Type B pancreatic cell (in vitro differentiated cells): ENCODE measurements at places on chromosomes 13 and 19. TPM values are rescaled to one million over a fixed set of nuclear protein-coding genes. Genes with fewer than 3 reads are reported as not detected.

DNA sequence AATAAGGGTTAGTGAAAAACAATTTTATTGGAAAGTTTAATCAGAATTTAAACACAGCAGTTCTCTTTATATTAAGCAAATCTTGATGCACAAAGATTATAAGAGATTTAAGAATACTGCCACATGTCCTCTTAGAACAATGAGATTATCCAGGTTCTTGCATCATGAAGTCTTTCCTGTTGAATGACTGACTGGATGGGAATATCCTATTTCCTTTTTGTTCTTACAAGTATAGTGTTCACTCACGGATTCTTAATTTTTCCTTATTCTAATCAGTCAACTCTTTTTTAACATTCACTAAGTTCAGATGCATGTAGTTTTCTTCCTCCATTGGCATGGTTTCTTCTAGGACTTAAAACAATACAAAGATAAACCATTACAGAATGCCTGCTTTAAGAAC lies 10.1 kb downstream of the URI1 start:
- no peak for DNase-seq

- DNase-seq: no peak
These were observed 43.1 kb downstream of the CEBPG start for GRCh38 chr19:33416307-33417215.

DNA sequence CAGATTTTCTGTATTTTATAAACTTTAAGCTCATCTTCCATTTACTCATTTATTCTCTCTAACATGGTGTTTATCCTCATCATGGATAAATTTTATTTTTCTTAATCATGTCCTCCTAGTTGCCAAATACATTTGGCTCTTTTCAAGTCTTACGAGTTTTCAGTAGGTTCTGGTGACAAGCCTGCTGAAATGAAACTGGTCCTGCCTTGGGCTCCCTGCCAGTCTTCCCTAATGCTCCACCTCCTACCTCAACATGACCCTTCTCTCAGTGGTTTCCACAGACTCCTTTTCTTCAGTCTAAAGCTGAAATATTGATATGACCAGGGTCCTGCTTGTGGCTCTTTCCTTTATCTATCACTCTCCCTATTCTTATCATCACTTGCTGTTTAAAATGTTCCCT lies 81.2 kb downstream of the TRPC4 start:
- DNase-seq: no peak

DNA sequence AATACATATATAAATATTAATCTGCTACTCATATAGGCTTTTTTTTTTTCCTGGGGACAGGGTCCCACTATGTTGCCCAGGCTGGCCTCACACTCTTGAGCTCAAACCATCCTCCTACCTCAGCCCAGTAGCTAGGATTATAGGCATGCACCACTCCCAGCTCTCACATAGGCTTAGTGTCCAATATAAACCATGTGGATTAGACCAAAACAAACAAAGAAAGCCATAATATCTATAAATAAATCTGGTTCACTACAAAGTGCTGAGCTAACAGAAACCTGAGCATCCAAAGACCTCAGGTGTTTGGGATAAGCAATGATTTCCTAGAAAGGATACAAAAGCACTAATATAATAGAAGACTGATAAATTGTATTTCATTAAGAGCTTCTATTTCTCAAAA lies 26.0 kb downstream of the TBC1D4 start:
- DNase-seq: no peak

GRCh38 chr13:65966991-65967451 lies 1263.1 kb downstream of the PCDH9 start:
- no peak for DNase-seq

GRCh38 chr13:111359930-111360329 lies 39.5 kb downstream of the TEX29 start:
- DNase-seq: no peak

- DNase-seq: no peak
These were observed 16.0 kb upstream of the ZDHHC20 start for GRCh38 chr13:21475115-21475514.

- no peak for DNase-seq
These were observed 2.3 kb downstream of the SSBP4 start for GRCh38 chr19:18421371-18421959.

- DNase-seq: no peak
These were observed 10.5 kb downstream of the DAZAP1 start for GRCh38 chr19:1417681-1418495.

- no peak for DNase-seq
These were observed 55.7 kb upstream of the C1QTNF9 start for GRCh38 chr13:24253520-24254145.

- DNase-seq: no peak
These were observed 543 bp downstream of the PSMC4 start for GRCh38 chr19:39971380-39972035.

GRCh38 chr13:51539887-51540286 lies 44.4 kb upstream of the WDFY2 start:
- no peak for DNase-seq

DNA sequence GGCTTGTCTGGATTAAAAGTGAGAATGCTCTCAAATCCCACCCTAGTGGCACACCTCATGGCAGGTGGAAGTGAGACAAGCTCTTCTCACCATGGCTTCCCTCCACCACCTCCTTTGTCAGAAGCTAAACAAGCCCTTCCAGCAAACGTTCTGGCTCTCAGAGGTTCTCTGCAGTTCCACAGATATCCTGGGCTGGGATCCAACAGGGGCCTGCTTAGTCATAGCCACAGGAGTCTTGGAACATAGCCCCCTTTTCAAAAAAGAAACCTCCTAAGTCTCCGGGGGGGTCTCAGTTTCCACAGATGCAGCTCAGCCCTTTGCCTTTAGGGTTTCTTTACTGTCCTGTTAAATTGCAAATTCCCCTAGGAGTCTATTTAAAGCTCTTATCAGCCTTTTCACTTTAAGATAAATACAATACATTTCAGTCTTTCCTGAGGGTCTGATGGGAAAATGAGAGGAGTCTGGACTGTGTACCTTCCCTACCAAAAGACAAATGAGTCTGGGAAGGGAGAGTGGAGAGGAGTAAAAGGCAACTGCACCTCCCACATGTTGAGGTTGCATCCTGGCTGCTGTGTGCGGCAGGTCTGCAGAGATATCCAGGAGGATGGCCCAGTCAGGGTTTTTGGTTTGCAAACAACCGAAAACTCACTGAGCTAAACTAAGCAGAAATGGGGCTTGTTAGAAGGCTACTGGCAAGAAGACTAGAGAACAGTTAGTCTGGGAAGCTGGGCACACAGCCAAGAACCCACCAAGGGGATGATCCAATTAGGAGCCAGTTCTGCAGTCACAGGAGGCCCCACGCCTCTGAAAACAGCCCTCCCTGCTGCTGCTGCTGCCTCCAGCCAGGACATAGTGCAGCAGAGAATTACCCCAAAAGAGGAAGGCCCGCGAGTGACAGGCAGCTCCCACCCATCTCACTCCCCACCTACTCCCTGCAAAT lies 41.4 kb upstream of the SERP2 start:
- DNase-seq: peak; percentile 75

DNA sequence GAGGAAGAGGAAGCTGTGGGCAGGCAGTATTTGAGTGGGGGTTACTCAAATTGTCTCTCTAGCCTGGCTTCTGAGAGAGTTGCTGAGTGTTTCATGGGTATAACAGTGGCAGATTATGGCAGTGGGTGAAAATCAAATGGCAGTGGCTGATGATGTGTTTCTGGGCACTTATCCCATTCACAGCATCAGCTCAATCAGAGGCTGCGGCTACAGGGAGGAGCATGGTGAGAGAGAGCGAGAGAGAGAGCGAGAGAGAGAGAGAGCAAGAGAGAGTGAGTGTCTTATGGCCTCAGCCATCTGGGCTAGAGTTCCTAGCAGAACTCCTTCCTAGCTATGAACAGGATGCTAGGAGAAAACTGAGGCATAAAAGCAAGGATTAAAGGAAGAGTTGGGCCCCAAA lies 178.9 kb downstream of the OLFM4 start:
- no peak for DNase-seq

GRCh38 chr13:50593207-50593606 lies 250.3 kb downstream of the DLEU7 start:
- no peak for DNase-seq

DNA sequence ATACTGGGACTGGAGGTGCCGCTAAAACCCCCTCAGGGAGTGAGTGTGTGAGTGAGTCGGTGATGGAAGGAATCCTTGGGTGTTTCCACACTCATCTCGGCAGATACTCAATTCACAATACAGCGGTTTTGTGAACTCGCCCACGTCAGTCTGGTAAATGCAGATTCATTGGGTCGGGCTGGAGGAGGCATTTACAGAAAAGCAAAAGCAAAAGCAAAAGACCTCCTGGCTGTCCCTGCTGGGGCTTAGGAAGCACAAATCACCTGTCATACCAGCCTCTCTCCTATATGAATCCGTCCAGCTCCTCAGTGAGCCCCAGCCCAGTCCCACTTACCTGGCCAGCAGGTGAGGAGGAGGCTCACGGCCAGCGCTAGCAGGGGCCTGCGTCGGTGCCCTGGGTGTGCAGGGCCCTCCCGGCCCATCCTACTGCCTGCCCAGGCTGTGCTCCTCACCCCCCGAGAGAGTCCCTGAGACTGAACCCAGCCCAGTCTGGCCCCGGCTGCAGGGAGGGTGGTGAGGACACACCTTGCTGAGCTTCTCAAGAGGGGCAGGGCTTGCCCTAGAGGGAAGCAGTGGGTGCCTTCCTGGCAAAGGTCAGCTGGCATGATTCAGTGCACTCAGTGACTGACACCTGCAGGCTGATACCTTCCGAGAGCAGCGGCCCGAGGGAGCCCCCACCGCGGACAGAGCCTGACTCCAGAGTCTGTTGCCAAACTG lies at the start of gene MUC16:
TSS of gene MUC16 (minus strand) at position 475 of the 717 bp plus-strand sequence.
- no peak for DNase-seq

- no peak for DNase-seq
These were observed 332.0 kb downstream of the GPC6 start for GRCh38 chr13:93558637-93559036.

DNA sequence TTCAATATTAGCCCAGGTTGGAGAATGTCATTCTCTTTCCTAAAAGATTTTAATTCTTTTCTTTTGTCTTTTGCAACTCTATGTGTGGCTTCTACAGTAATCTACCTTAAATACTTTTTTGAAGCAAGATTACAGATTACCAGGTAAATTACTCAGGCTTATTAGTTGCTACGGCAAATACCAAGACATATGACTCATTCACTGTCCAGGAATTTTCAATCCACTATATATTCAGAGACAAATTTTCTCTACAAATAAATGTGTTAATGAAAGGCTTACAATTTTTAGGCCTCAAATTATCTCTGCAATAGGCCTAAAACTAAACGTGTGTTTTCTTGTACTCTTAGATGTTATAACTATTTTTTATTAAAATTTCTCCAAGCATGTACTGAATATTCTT lies 631.3 kb downstream of the DIAPH3 start:
- DNase-seq: no peak

DNA sequence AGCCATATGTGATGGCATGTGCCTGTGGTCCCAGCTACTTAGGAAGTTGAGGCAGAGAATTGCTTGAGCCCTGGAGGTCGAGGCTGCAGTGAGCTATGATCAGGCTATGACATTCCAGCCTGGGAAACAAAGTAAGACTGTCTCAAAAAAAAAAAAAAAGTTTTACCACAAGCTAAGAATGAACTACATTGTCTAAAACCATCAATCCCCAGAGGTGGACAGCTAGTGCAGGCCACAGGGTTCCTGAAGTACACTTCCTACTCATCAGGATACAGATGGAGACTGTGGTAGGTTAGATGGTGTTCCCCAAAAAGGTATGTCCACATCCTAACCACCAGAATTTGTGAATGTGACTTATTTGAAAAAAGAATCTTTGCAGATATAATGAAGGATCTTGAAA lies 63.5 kb upstream of the DOCK9 start:
- DNase-seq: no peak

DNA sequence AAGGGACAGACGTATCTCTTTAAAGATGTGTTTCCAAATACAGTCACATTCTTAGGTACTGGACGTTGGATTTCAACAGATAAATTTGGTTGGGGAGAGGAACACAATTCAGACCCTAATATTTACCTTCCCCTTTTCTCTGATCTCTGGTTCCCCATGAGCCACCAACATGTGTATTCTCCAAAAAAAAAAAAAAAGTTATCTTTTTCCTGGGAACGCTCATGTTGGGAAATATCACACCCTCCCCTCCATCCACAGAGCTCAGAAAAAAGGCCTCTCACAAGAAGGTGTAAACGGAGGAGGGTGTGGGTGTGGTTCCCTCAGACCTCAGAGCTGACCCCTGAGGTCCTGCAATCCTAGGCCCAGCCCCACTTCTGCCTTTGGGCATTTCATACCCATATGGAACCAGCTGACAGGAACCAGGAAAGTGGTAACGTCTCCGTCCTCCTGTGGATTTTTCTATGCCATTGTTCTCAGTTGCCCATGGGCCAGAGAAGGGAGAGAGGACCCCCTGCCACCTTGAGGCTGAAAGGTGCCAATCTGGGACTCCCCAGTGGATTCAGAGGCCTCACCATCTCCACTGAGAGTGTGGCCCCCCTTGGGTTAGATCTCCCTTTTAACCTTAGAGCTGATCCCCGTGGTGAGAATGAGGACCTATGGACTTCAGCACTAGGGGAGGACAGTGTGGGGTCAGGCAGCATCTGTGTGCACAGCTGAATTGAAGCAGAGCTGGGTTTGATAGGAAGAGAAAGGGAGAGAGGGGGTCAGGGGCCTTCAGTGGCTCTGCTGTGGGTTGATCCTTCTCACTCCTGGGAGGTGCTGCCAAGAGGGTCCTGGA lies 8.4 kb upstream of the SIGLEC12 start:
- DNase-seq: no peak

DNA sequence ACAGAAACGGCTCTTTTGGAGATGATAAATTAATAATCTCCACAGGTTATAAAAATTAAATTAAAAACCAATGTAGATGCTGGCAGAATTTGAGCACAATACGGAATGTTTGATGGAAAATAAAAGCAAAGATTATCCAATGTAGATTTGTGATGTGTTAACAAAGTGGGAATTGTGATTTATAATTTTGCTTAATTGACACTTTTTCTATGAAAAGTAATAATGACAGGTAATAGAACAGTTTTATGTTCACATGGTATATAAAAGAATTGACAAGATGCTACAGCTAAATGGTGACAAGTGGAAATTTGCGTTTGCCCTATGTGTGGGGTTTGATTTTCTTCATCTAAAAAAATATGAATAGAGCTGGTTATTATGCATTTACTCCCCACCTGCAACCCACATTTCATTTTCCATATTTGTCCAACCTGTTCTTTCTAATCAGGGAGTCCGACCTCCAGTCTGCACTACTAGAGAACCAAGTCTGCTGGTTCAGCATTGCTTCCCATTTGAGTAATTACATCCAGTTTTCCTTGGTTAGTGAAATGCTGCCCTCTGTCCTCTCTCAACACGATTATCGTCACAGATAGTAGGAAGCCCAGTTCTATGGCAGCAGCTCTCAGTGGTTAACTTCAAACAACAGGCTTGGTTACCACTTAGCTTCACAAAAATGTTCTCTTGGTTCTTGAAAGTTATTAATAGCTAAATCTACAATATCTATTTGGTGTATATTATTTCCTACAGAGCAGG lies 61.4 kb upstream of the SLITRK1 start:
- DNase-seq: no peak

GRCh38 chr13:60227158-60227557 lies 63.4 kb upstream of the DIAPH3 start:
- DNase-seq: no peak

Gene PRR36
- 8.5 and 10.9 TPM in 2 replicates for total RNA-seq

Gene CD70
- total RNA-seq: 0.74 and 1.0 TPM in 2 replicates

Gene GRIN2D
- 0.45 and 0.58 TPM in 2 replicates for total RNA-seq

Gene KLK7
- 0.36 TPM in 1 of 2 replicates, not detected in the other for total RNA-seq

Gene RINL
- 1.7 and 3.4 TPM in 2 replicates for total RNA-seq

Gene NXNL1
- not detected in 2 replicates for total RNA-seq

Gene TEAD2
- total RNA-seq: 28.9 and 116 TPM in 2 replicates

Gene RNASEH2B
- 25.0 and 37.8 TPM in 2 replicates for total RNA-seq
